ENCODE measurements at places on chromosomes 7 and 10.

DNA sequence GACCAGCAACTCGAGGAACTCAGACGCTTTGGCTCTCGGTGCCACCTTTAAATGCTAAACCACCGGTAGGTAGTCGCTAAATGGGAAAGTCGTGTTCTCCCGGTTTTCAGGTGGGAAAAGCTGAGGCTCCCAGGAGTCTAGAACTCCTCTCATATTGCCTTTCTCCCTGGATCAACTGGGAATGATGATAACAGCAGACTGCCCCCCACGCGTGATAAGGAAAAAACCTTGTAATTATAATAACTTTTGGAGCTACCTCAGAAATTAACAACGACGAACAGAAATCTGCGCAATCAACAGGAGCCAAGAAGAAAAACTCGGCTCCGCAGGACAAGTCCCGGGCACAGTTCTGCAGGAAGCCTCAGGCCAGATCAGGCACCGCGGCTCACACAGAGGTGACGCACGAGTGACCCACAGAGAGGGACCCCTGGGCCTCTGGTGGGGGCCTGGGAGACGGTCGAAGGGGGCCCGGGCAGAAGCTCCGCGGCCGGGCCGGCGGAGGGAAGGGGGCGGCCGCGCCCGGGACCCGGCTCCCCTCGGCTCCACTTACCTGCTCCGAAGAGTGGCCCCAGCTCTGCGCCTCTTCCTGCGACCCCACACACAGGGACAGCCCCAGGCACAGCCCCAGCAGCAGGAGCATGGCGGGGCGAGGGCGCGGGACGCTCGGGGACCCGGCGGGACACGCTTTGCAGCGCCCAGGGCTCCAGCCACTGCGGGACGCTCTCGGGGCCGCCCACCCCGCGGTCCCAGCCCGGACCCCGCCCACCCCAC, at the start of gene ITIH5:
TSS of gene ITIH5 (minus strand) at position 714 of the 771 bp plus-strand sequence. CDS start at position 640, 74 bp downstream.
- peak; percentile 57 for ATAC-seq

DNA sequence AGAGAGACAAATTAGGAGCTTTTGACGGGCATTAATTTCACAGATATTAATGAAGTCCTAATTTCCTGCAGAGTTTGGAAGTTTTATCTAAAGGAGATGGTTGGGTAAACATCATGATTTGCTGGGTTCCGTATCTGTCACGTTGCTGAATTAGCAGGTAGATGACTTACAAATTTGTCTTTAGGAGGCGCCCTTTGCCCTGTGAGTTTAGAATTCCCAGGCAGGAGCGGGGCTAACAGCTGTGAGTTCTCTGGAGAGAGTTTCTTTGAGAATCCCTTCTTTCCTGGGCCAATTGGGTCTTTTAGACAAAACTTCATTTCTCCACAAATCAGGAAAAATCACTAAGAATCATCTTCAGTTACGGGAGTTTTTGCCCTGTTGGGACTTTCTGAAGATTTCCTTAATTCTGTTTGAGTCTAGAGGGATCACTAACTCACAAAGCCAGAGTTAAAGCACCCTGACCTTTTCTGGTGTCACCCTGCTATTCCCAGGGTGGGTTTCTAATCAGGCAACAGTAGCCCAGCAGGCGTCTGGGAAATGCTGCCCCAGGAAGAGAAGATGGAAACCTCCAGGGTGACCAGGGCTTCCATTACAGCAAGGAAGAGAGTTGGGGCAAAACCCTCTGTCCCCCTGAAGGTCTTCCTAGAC, 63.7 kb downstream of the PRKCQ start:
- ATAC-seq = no peak

DNA sequence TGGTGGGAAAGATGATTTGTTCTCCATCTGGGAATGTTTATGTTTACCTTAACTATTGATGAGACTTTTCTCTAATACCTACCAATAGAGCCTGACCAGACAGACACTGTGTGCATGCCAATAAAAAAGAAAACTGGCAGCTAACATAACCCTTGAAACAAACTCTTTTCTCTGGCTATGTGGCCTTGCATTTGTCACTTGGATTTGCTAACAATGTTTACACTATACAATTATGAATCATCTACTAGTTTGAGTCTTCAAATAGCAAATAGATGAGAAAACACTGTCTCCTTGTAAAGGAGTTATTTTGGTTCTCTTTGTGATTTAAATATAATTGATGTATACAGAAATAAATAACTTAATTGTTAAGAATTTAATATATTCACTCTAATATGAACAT, 273.1 kb downstream of the SEMA3D start:
- peak; percentile 28 for ATAC-seq

GRCh38 chr10:64830869-64831268, 1309.7 kb downstream of the REEP3 start:
- ATAC-seq = no peak

DNA sequence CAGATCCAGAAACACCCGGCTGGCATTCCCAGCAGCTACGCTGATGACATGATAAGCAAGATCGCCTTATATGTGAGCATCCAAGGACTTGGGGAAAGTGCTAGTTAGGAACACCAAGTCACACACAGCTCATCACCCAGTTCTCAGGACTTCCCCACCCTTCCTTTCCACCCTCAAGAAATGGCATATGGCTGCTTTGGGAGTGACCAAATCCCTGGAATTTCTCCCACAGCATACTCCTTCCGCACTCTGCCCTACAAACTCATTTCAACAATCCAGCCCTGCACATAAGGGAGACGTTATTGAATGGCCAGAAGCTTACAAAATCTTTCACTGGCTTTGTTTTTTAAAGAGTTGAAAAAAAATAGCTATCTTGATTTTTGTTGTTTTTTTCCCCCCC, 4.2 kb downstream of the ITIH5 start:
- ATAC-seq = no peak

DNA sequence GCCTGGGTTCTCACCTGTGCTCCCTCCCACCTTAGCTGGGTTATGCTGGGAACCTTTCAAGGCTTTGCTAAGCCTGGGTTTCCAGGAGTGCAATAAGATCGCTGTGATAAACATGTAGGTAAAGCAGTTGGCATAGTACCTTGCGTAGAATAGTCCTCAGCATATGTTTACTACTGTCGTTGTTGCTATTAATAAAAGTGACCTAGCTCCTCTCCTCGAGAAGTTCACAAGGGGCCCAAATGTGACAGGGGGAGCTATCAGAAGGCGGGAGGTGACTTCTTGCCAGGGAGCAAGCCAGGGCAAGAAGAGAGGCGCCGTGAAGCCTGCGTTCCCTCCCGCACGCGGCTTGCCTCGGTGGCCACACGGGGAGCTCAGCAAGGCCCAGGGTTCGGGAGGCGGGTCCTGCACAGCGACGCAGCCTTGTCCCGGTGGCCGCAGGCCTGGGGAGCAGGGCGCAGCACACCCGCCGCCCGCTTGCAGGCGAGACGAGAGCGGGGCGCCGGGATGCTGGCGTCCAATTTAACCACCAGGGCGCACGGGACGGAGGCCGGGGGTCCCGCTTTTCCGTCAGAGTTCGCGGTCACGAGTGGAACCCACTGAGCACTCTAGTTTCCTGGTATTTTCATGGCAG, 106.2 kb downstream of the SNX10 start:
- peak; percentile 63 for ATAC-seq

- no peak for ATAC-seq
These were observed 29.4 kb upstream of the RET start for GRCh38 chr10:43047288-43047970.

DNA sequence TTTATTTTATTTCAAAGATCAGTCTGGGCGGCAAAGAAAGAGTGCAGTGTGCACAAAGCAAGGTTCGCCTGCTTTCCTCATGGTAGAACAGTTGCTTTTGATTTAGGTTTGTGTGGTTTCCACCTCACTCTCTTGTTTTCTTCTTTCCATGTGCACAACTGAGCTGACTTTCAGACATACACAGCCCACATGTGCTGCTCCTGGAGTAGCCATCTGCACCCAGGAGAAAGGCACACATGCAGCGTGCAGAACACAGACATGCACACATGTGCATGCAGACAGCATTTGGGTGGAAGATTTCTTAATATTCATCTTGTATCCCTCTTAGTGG, 302.1 kb downstream of the FZD1 start:
- ATAC-seq = peak; percentile 30

DNA sequence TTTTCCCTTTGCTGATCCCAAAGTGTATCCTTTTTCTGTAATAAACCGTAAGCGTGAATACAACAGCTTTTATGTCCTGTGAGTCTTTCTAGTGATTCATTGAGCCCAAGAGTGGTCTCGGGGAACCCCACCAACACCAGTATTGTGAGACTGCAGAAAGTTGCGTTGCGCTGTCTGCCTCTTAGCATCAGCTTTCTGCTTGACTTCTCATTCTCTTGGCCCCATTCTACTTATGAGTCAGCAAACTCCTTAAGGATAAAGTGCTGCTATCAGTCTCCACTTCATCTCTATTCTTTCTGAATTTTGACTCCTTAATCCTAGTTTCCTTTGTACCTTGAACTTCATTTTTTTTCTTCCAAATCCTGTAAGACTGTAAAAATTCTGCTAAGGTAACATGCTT, 184.3 kb upstream of the MBL2 start:
- no peak for ATAC-seq

GRCh38 chr7:27840313-27840712, 100.4 kb downstream of the TAX1BP1 start:
- no peak for ATAC-seq

DNA sequence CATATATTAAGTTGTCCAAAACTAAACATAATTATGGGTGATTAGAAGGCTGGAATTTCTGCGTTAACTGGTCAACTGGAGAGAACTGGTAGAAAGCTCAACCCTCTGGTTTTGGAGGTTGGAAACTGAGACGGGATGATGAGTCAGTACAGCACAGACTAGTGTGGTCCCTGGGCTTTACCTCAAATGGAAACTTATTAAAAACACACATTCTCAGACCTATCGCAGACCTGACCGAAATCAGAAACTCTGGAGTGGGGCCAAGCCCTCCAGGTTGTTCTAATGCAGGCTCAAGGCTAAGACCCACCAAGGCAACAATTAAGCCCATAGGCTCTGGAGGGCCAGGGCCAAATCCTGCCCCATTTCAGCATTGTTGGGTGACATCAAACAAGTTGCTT, 136.9 kb downstream of the KCNMA1 start:
- ATAC-seq = peak; percentile 59

DNA sequence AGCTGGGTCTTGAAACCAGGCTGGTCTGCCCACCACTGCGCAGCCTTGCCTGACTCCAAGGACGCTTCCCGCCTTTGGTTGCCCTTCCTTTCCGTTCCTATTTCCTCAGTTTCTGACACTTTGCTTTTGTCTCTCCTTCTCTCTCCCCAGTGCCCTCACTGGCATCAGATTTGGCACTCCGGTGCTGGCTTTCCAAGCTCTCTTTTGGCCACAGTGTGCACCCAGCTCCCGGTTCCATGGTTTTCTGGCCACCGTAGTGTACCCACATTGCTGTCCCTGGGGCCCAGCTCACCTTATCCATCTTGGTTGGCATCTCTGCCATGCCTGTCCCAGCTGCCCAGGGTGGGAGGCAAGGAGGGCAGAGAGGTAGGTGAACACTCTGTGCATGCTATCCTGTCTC, 142.2 kb downstream of the PLXNA4 start:
- no peak for ATAC-seq

DNA sequence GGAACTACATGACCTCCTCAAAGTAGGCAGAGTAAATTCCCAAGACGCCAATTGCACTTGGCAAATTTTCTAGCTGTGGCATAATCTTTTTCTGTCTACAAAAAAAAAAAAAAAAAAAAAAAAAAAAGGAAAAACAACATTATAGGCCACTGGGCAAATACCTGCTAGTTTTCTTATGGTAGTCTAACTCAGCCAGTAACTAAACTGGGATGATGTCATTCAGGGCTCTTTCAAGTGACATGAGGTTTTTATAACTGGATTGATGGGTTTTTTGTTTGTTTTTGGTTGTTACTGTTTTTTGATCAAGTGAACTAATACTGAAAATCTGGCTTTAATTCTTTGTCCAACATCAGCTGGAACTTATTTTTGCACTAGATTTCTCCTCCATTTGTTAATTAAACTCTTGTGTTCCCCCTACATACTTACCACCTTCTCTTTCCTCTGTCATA, 7.4 kb upstream of the VIM start:
- no peak for ATAC-seq

DNA sequence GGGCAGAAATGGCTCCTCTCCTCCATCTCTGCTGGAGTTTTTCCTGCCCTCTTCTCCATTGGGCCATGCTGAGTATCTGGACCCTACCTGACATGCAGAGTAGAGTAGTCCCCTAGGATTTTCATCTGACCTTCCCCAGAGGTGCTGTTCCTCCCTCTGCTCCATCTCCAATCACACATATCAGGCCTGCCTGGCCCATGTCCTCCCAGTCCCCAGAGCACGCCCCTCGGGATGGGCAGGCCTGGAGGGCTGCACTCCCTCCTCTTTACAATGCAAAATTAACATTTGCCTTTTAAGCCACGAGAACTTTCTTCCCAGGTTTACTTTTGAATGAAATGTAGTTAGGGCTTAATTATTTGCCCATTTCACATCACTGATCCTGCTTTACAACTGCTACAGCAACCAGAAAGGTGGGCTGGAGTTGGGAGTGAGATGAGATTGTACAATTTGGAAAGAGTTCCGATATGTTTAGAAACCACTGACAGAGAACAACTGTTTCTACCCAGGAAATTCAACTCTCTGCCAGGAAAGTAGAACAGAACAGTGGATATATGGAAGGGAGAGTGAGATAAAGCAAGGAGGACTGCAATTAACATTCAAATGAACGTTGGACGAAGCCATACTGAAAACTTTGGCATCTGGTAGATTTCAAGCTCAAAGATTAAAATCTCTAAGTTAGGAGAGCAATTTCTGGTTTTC, 184.0 kb upstream of the HABP2 start:
- ATAC-seq = no peak

DNA sequence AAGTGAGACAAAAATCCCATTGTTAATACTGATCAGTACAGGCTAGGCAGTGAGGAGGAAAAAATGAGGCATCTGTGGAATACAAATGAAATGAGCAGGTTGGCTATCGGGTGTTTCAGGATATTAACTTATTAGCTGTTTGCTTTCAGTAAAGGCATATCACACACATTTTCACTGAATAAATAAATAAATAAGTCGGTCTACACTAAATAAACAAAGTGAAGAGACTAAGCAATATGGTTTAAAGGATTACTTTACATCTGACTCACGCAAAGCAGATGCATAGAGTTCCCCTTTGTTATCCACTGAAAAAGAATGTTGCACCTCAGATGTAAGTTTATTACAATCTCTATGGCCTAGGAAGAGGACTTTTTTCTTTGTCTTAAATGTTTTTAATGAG, 6.3 kb upstream of the SEMA3A start:
- peak; percentile 47 for ATAC-seq

DNA sequence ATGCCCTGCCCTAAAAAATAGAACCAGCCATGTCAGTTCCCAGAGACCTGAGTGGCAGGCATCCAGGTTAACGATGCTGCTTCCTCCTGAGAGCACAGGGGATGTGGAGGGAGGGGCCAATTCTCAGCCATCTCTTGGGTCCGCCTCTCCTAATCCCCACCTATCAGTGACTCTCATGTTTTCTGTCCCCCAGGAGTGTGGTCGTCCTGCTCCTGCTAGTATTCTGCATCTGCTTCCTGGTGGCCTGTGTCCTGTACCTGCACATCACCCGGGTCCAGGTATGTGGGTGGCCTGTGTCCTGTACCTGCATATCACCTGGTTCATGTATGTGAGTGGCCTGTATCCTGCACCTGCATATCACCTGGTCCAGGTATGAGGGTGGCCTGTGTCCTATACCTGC, 105.3 kb downstream of the ADCY1 start:
- no peak for ATAC-seq

GRCh38 chr10:15300697-15301096, 70.4 kb downstream of the FAM171A1 start:
- no peak for ATAC-seq

GRCh38 chr10:44415121-44415520, 30.2 kb upstream of the CXCL12 start:
- no peak for ATAC-seq

GRCh38 chr10:22708772-22709171, 5.6 kb downstream of the PIP4K2A start:
- no peak for ATAC-seq

GRCh38 chr10:71857934-71858890, 7.2 kb upstream of the PSAP start:
- no peak for ATAC-seq

All from SK-N-SH treated with all-trans-retinoic acid at 6 μM for 48 hours (cell line).